Gastrocnemius medialis (tissue), 4 donors: ENCODE measurements at places on chromosomes 3 and 15. TPM values are rescaled to one million over a fixed set of nuclear protein-coding genes. Genes with fewer than 3 reads are reported as not detected.

Gene SLC2A2
- total RNA-seq, result 0.51 TPM

- no peak overlapping the region for H3K27ac ChIP-seq
- no peaks in the 10 kb centered on the region for H3K36me3 ChIP-seq
- H3K4me3 ChIP-seq, result no peak overlapping the region
- no peaks in the 10 kb centered on the region for H3K27me3 ChIP-seq
- peaks cover 2% of the 10 kb centered on the region for H3K4me1 ChIP-seq
Measured at GRCh38 chr15:51049081-51049480, 45.6 kb downstream of the TNFAIP8L3 start.

- H3K27me3 ChIP-seq, result no peaks in the 10 kb centered on the region
- H3K36me3 ChIP-seq, result no peaks in the 10 kb centered on the region
- H3K4me3 ChIP-seq, result no peak overlapping the region
- H3K4me1 ChIP-seq, result no peaks in the 10 kb centered on the region
- DNase-seq, result no peak
Measured at GRCh38 chr3:170852324-170852723, 17.7 kb downstream of the RPL22L1 start.

- no peak overlapping the region for H3K27ac ChIP-seq
- H3K4me1 ChIP-seq, result peaks cover 41% of the 10 kb centered on the region
- H3K27me3 ChIP-seq, result no peaks in the 10 kb centered on the region
- H3K36me3 ChIP-seq, result no peaks in the 10 kb centered on the region
- no peak for DNase-seq
Measured at GRCh38 chr3:130857336-130858026, 36.4 kb upstream of the ATP2C1 start.

DNA sequence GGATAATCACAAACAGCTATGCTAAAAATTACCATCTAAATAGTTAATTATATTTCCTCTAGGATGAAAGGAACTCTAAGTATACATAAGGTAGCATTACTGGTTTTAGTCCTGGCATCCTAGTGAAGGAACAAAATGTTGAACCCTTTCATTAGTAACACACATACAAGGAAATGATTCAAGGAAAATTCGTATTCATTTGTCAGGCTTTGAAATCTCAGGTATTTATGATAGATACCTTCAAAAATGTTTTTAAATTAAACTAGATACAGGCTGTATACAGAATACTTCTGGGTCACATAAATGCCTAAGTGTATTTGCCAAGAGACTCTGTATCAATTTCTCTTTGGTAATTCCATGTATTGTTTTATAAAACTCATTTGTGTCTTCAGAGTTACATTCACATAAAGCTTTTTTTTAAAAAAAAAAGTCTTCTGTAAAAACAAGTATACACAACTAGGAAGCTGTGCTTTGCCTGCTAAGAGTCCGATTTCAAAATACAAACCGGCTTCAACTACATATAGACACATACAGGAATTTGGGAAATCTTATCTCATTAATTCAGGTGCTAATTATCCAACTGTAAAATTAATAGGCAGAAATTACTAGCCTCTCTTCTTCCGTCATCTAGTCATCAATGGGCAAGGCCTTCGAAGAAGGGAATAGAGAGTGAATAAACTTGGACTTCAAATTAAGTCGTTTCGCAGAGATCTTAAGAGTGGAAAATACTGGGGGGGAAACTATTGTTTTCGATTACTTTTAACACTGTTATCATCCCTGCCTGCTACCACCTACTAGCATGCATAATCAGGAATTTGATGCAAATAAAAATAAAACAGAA is 1.3 kb downstream of the SECISBP2L start:
- peaks cover 29% of the 10 kb centered on the region for H3K4me1 ChIP-seq
- no peaks in the 10 kb centered on the region for H3K36me3 ChIP-seq
- no peak for DNase-seq

- no peak for DNase-seq
- no peaks in the 10 kb centered on the region for H3K27me3 ChIP-seq
- H3K36me3 ChIP-seq, result no peaks in the 10 kb centered on the region
- no peak overlapping the region for H3K4me3 ChIP-seq
- H3K27ac ChIP-seq, result no peak overlapping the region
Measured at GRCh38 chr15:82021992-82022391, 23.8 kb downstream of the MEX3B start.

Gene CFAP91
- 0.11 TPM for total RNA-seq

DNA sequence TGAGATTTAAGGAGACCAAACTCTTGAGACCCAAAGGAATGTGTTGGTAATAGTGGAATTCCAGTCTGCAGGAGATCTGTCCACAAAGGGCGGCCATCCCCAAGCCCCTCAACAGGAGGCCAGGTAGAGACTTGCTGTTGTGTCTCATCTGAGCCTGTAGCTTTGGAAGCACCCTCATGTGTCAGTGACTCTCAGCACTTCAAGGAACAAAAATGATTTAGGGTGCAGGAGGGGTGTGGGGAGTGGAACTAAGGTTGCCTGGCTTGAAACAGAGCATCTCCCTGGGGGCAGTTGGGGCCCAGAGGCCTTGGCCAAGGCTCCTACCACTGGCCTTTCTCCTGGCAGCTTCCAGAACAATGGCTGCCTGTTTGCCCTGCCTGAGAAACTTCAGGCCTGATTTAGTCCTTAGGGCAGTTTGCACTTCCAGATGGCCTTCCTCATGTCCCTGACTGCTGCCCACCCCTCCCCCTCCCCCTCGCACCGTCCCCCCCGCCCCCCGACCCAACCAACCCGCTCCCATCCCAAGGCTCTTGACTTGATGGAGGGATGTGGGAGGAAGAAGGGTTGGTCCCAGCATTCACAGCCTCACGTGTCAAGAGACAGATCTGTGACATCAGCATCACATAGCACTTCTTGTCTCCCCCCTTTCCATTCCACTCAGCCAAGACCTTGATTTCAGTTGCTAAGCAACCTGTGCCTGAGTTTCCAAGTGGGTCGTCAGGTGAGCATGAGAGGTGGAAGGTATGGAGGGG is 77.1 kb downstream of the CORO2B start:
- no peaks in the 10 kb centered on the region for H3K36me3 ChIP-seq
- H3K27me3 ChIP-seq, result no peaks in the 10 kb centered on the region
- DNase-seq, result no peak

Gene NUP210
- total RNA-seq, result 1.7 TPM

Gene SCN11A
- 0.04 TPM for total RNA-seq

DNA sequence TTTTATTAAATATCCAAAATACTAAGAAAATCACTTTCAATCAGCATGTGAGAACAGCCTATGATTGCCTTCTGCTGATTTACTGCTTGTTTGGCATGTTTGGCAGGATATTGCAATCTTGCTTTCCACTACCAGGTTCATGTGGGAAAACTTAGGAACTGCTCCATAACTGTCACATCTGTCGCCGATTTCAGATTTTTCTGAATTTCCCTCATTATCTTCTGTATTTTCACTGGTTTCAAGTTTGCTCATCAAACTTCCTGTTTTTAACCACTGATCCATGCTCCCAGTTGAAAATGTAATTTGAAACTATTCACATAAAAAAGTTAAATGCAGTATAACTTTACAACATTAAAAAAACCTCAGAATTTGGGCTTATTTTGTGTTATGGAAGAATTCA is 93.0 kb downstream of the NFKBIZ start:
- no peaks in the 10 kb centered on the region for H3K27me3 ChIP-seq
- no peak for DNase-seq
- H3K4me1 ChIP-seq, result peaks cover 6% of the 10 kb centered on the region
- no peaks in the 10 kb centered on the region for H3K36me3 ChIP-seq

Gene GPR62
- total RNA-seq, result 2.5 TPM

Gene ISLR
- 29.4 TPM for total RNA-seq

- H3K4me3 ChIP-seq, result no peak overlapping the region
- H3K4me1 ChIP-seq, result peaks cover 16% of the 10 kb centered on the region
- no peaks in the 10 kb centered on the region for H3K36me3 ChIP-seq
- H3K27me3 ChIP-seq, result no peaks in the 10 kb centered on the region
- no peak overlapping the region for H3K27ac ChIP-seq
Measured at GRCh38 chr3:189344996-189345395, 173.2 kb downstream of the TPRG1 start.

GRCh38 chr3:65582012-65582717 is 456.6 kb downstream of the MAGI1 start:
- no peaks in the 10 kb centered on the region for H3K36me3 ChIP-seq
- H3K4me1 ChIP-seq, result peaks cover 5% of the 10 kb centered on the region
- H3K4me3 ChIP-seq, result no peak overlapping the region
- no peak for DNase-seq
- no peak overlapping the region for H3K27ac ChIP-seq

GRCh38 chr15:82680200-82681102 is 29.2 kb downstream of the AP3B2 start:
- peaks cover 4% of the 10 kb centered on the region for H3K4me1 ChIP-seq
- H3K27me3 ChIP-seq, result peaks cover 28% of the 10 kb centered on the region
- no peak overlapping the region for H3K27ac ChIP-seq
- no peaks in the 10 kb centered on the region for H3K36me3 ChIP-seq

- DNase-seq, result no peak
- no peak overlapping the region for H3K4me3 ChIP-seq
- no peaks in the 10 kb centered on the region for H3K27me3 ChIP-seq
- H3K4me1 ChIP-seq, result no peaks in the 10 kb centered on the region
- no peaks in the 10 kb centered on the region for H3K36me3 ChIP-seq
Measured at GRCh38 chr3:58102390-58102750, 94.1 kb downstream of the FLNB start.

GRCh38 chr3:164397462-164397861 is 680.8 kb downstream of the SI start:
- no peak overlapping the region for H3K27ac ChIP-seq
- DNase-seq, result no peak
- no peaks in the 10 kb centered on the region for H3K36me3 ChIP-seq
- no peak overlapping the region for H3K4me3 ChIP-seq
- H3K4me1 ChIP-seq, result no peaks in the 10 kb centered on the region

DNA sequence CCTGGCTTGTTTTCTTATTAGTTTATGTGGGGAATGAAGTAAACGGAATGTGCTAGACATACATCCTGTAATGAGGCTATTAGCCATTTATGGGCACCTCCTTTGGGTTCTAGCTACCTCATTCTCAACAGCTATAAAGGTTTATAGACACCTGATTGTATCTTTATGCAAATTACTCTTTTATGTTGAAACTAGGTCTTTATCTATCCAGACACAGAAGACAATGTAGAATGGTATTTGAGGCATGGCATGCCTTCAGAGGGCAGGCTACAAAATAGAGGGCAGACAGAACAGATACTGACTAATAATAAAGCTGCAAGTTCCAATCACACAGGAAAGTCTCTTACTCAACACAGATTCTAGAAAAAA is 27.1 kb downstream of the TBC1D2B start:
- DNase-seq, result no peak
- H3K27me3 ChIP-seq, result no peaks in the 10 kb centered on the region
- H3K27ac ChIP-seq, result peak overlapping the region; percentile 1
- no peaks in the 10 kb centered on the region for H3K36me3 ChIP-seq

DNA sequence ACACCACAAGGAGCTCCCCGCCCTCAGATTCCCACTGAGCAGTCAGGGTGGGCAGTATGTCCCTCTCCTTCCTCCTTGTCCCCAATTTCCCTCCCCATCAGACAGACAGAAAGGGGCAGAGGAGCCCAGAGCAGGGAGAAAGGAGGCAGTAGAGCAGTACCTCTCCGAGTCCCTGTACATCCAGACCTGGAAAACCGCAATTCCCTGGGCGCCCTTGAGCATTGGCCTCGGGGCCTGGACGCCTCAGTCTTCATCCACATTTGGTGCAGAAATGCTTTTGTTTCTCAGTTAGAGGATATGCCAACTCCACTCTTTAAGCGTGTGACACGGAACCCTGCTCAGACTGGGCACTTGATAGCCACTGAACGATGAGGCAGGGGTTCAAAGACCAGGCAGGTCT is 5.9 kb downstream of the ISG20 start:
- H3K27ac ChIP-seq, result no peak overlapping the region
- H3K36me3 ChIP-seq, result no peaks in the 10 kb centered on the region
- no peak overlapping the region for H3K4me3 ChIP-seq

- peaks cover 31% of the 10 kb centered on the region for H3K4me1 ChIP-seq
- no peaks in the 10 kb centered on the region for H3K36me3 ChIP-seq
- peak; percentile 27 for DNase-seq
- H3K27ac ChIP-seq, result peak overlapping the region; percentile 81
- H3K27me3 ChIP-seq, result no peaks in the 10 kb centered on the region
- H3K4me3 ChIP-seq, result no peak overlapping the region
Measured at GRCh38 chr3:129441782-129442181, 1.8 kb downstream of the IFT122 start.

DNA sequence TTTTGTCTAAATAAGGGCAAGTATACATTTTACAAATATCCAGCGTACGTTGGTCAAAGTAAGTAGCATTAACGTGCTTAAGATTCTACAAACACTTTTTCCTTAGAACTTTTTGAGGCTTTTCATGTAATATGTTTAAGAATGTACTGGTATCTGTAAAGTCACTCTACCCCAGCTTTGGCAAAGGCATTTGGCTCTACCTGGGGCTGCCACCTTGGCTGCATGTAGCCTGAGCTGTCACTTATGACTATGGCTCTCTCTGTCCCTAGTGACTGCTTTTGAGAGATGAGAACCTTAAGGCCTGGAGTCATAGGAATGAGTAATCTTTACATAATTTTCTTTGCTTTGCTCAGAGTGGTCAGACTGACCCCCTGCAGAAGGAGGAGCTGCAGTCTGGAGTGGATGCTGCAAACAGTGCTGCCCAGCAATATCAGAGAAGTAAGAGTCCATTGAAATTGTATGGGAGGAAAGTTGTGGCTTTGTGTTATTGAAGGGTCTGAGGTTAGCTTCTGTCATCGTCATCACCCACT is 61.2 kb downstream of the IQGAP1 start:
- peaks cover 2% of the 10 kb centered on the region for H3K36me3 ChIP-seq
- no peak for DNase-seq
- H3K4me3 ChIP-seq, result no peak overlapping the region
- no peak overlapping the region for H3K27ac ChIP-seq

Gene C3orf49
- not detected for total RNA-seq

DNA sequence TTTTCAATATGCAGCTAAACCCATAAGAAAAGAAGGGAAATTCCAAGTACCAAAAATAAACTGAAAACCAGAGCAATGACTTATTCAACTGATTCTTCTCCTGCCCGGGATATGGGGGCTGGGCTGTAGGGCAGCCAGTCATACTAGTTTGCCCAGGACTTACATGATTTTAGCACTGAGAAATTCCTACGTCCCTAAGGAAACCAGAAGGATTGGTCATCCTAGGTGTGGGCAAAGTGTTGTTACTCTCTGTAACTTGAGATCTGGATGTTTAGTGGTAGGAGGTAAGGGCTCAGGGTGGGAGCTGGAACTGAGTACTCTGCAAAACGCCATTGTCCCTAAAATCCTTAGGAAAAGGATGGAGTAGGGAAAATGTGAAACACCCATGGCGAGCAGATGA is 1.2 kb upstream of the DAZL start:
- H3K36me3 ChIP-seq, result no peaks in the 10 kb centered on the region
- H3K4me1 ChIP-seq, result peaks cover 10% of the 10 kb centered on the region
- no peak overlapping the region for H3K4me3 ChIP-seq
- H3K27me3 ChIP-seq, result no peaks in the 10 kb centered on the region
- no peak for DNase-seq
- no peak overlapping the region for H3K27ac ChIP-seq

GRCh38 chr3:12193485-12194165 is 34.9 kb upstream of the TIMP4 start:
- H3K27me3 ChIP-seq, result no peaks in the 10 kb centered on the region
- peak; percentile 19 for DNase-seq
- H3K36me3 ChIP-seq, result no peaks in the 10 kb centered on the region
- H3K4me3 ChIP-seq, result no peak overlapping the region
- peaks cover 7% of the 10 kb centered on the region for H3K4me1 ChIP-seq
- H3K27ac ChIP-seq, result no peak overlapping the region

Gene GOLGA6L1
- total RNA-seq, result not detected
